ENCODE measurements at places on chromosomes 2 and 18. TPM values are rescaled to one million over a fixed set of nuclear protein-coding genes. Genes with fewer than 3 reads are reported as not detected.

The SATB2 gene
- 3.3 TPM for polyA plus RNA-seq

GRCh38 chr2:101036562-101036961 is 34.5 kb downstream of the RPL31 start:
- peak; percentile 46 for DNase-seq

DNA sequence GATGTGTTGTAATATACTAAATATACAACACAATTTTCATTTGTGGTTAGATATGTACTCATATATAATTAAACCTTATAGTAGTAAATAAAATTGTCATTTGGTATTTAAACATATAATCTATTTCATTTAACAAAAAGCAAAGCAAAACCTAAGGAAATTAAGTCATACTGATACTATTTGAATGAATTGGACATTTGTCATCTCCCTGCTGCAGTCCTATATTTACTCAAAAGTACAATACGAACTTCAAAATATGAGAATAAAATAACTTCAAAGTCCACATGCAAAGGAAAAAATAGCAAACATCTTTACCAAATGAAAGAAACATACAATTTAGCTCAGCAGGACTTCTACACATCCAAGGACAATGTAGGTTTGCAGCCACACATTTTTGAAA is 11.8 kb upstream of the HAT1 start:
- DNase-seq: no peak

DNA sequence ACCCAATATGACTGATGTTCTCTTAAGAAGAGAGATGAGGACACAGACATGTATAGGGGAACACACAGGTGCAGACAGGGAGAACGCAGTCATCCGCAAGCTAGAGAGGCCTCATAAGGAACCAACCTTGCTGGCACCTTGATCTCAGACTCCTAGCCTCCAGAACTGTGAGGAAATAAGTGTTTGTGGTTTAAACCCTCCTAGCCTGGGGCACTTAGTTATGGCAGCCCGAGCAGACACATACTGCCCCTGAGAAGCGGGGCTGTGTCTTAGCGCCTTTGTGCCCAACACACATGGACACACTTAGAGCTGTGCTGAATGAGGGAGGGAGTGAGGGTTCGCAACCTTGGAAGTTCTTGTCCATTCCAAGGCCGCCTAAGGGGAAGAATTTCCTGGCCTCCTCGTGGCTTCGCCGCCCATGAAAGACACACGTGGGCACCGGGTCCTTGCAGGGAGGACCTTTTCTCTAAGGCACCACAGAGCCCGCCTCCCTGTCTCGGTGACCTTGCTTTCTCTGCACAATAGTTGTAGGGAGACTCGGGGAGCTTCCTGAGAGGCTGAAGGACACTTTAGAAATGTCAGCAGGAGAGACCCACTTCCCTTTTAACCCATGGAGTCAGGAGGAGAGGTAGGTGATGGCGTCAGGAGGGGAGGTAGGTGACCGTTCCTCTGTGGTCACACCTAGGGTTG is 224.5 kb upstream of the HDAC4 start:
- no peak for DNase-seq

The SERPINB12 gene
- 0.54 TPM for polyA plus RNA-seq

DNA sequence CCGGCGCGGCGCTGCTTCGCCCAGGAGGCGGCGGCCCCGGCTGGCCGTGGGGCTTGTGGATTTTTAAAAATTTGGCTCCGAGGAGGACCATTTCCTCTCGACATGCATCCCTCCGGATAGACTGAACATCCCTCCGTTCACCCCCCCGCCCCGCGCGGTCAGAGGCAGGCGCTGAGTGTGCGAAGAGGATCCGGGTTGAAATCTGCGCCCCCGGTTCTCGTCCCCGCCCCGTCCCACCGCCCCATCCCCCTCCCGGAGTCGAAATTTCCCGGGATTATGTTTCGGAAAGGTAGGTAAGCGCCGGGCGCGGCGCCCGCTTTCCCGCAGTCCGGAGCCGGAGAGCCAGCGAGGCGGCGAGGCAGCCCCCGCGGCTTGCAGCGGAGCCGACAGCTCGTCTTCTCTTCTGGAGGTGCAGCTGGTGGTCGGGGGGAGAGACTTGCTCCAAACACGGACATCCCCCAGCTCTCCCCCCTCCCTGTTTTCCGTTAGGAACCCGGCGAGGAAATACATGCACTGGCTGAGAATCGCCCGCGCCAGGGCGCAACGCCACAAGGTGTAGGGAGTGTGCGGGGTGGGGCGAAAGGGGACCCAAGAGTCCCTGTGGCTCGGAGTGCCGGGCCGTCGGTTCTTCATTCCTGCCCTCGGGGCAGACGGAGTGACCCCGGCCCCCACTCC is at the start of gene PRKCE:
Gene PRKCE (plus strand): TSS at position 261 of the 675 bp plus-strand sequence.
- peak; percentile 89 for DNase-seq

DNA sequence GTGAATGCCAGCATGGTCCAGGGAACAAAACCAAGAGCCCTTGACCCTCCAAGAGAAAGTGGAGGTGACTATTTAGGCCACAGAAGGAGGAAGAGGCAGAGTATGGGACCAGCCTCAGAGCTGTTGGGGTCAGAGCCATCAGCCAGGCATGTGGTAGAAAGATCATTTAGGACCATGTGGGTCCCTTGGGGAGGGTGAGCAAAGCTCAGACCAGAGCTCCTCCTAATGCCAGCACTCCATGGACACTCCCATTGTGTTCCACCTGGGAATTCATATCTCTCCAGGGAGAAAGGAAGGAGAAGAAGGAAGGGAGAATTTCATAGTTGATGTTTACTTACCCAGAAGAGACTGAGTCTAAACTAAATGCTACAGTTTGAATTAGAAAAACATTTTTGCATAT is 73.2 kb downstream of the CYBRD1 start:
- no peak for DNase-seq

- DNase-seq: peak; percentile 96
Observed at GRCh38 chr2:216987252-216987821, 127.5 kb upstream of the TNP1 start.

The CNNM4 gene
- polyA plus RNA-seq: 27.0 TPM

The DNAJC5G gene
- polyA plus RNA-seq: not detected

DNA sequence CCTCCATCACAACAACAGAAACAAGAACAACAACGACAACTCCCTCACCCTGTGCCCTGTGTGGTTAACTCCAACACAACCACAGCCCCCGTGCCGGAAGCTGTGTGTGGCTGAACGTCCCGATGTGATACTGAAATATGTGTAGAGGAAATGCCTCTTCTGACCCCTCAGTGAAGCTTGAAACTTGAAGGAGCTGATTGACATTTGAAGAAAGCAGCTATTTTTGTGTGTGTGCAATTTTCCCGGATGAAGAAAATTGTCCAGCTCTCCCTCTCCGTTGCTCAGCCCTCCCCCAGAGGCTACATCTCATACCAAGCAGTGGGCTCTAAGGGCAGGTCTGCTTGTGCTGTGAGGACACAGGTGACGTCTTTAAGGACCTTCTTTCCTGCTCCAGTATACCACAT is 173.8 kb downstream of the ICOS start:
- no peak for DNase-seq

The BOLL gene
- polyA plus RNA-seq: 1.6 TPM

DNA sequence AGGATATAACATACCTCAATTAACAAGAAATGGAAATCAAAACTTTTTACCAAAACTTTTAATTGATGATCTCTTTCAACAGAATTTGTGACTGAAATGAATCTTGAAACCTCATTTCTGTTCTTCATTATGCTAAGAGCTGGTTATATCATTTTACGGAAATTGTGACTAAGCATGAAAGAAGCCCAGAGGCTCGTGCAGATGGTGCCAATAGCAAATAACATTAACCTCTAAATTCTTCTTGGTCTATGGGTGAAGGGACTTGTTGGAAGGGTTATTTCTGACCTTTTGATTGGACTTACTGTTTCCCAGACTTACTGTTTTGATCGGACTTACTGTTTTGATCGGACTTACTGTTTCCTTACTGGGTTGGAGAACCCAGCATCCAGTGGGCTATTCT is 435.6 kb downstream of the TDRD15 start:
- DNase-seq: no peak

DNA sequence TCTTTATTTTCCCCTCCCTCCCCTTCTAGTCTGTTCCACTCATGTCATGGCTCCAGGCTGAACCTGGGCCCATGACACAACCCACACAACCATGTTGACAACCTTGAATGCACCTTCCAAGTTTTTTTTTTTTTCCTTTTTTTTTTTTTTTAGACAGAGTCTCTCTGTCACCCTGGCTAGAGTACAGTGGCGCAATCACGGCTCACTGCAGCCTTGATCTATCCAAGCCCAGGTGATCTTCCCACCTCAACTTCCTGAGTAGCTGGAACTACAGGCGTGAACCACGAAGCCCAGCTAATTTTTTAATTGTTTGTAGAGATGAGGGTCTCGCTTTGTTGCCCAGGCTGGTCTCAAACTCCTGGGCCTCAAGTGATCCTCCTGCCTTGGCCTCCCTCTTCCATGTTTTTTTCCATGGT is 21.9 kb upstream of the ROCK2 start:
- no peak for DNase-seq

- DNase-seq: no peak
Observed at GRCh38 chr2:159129269-159129668, 157.2 kb downstream of the WDSUB1 start.

The DUSP2 gene
- 3.9 TPM for polyA plus RNA-seq

DNA sequence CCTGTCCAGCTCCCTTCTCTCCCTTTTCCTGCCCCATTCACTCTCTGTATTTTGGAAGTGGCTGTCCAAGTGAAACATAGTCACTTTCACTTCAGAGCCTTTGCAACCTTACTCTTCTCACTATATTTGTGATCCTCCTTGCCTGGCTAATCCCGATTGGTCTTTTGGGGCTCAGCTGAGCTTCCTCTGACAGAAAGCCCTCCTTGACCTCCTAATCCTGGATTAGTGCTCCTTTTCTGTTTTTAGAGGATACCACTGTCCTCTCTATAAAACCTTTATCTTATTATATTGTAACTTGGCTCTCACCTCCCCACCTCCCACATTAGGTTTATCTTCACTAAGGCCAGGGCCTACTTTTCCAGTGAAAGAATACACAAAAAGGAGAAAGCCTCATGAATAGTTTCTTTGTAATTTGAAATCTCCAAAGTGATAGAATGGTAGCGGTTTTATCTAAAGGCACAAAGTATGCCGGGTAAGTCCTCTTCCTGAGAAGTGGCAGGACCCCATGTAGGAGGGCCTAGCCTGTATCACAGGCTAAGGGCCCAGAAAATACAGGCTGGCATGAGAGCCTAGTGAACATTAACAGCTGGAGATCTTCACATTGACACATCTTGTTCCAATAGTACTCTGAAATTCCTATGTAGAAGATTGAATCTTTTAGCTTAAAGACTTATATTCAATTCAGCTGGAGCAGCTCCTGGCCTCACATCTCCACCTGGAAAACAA is 83.1 kb upstream of the GAREM1 start:
- no peak for DNase-seq

The KCNJ13 gene
- polyA plus RNA-seq: 0.12 TPM

The KCNG2 gene
- polyA plus RNA-seq: 0.54 TPM

DNA sequence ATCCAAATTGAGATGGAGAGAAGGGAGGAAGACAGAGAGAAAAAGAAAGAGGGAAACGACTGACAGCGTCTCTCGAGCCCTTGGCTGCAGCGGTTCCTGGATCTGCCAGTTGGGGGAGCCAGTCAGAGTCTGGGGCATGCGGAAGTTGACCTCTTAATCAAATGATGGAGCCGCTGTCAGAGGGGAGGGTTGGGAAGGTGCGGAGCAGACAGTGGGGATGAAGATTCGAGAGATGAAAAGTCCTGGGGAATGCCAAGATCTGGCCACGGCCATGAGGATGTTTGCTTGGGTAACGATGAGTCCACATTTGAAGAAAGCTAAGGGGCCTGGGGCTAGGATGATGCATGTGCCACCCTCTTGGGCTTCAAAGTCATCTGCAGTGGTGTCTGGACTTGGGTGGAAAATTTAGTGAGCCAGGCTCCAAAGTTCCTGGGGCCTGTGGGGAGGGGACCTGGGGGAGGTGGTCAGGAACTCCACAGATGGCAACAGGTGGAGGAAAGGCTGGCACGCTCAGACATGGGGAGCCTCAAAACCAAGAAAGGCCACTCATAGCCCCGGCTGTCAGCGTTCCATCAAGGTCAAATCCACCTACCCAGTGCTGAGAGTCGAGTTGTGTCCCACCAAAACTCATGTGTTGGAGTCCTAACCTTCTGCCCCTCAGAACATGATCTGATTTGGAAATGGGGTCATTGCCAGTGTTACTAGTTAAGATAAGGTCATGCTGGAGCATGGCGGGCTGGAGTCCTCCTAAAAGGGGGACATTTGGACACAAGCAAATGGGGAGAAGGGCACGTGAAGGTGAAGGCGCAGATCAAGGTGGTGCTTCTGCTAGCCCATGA is 200.1 kb downstream of the NDUFA10 start:
- DNase-seq: no peak

GRCh38 chr2:8606226-8606625 is 75.6 kb upstream of the ID2 start:
- DNase-seq: no peak

DNA sequence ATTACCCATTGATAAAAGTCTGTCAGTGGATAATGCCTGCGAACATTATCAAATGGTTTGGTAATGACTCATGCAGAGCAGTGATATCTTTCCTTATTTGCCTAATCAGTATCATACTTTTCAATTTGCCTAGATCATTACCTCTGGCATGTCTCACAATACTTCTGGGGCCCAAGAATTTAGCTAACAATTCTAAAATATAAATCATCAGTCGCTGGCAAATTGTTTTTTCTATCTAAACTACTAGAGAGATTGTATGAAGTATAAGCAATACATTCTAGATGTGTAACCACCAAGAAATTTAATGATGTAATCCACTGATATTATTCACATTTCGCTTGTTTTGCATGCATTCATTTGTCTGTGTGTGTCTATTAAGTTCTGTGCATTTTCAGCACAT is 191.2 kb upstream of the CDH19 start:
- no peak for DNase-seq

The PAIP2B gene
- 7.5 TPM for polyA plus RNA-seq

The SCG2 gene
- 0.08 TPM for polyA plus RNA-seq

The SPATA3 gene
- not detected for polyA plus RNA-seq

The RFTN2 gene
- polyA plus RNA-seq: 17.8 TPM

DNA sequence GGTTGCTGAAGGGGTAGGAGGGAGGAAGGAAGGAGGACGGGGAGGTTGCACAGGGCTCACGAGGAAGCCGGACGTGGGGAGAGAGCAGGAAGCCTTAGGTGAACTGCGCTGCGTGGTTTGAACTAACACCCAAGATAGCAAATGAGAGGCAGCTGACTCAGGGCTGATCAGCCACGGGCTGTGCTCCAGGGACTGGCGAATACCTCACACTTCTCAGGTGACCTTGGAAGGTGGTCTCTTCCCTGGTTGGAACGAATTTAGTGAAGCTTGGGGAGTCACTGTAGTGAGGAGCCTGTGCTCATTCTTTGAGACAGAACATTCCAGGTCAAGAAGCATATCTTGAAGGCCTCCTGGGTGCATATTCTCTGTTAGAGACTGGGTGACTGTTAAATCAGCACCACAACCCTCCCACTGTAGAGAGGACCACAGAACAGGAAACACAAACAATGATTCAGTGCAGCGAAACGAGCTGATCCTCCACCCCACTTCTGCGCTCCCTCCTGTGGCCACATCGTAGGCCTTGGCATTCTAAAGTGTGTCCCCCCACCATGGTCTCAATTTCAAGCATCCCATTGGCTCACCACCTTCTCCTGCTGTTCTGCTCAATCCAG is 33.8 kb downstream of the TOGARAM2 start:
- DNase-seq: no peak

DNA sequence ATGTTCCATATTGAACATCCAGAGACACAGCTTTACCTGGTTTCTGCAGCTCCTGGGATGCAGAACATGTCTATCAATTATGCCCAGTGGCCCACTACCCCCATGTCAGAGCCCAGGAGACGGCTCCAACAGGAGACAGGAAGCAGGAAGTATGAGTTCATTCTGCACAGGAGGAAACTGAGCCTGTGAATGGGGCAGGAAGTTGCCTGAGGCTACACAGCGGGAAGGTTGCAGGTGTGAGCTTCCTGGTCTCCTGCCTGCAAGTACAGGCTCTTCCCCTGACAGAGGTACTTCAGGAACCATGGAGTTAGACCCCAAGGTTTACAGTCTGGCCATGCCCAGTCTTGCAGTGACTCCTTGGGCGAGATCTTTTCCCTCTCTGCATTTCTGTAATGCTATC is 2.8 kb upstream of the BOK start:
- DNase-seq: no peak

Data from muscle of back (tissue), 13 donors.